Central memory CD4-positive, alpha-beta T cell (primary cell): ENCODE measurements at places on chromosomes 5 and 9.

DNA sequence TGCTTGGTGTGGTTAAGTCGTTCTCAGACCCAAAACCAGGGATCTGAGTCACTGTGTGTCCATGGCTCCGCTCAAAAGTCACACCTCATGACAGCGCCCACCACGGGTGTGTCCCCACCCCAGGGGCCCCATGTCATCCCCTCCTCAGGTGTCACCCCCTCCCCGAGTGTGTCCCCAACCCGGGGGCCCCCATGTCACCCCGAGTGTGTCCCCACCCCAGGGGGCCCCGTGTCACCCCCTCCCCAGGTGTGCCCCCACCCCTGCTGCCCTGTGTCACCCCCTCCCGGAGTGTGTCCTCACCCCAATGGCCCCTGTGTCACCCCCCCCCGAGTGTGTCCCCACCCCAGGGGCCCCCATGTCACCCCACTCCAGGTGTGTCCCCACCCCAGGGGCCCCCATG, 5.1 kb downstream of the LRRC14B start:
- DNase-seq, result no peak

DNA sequence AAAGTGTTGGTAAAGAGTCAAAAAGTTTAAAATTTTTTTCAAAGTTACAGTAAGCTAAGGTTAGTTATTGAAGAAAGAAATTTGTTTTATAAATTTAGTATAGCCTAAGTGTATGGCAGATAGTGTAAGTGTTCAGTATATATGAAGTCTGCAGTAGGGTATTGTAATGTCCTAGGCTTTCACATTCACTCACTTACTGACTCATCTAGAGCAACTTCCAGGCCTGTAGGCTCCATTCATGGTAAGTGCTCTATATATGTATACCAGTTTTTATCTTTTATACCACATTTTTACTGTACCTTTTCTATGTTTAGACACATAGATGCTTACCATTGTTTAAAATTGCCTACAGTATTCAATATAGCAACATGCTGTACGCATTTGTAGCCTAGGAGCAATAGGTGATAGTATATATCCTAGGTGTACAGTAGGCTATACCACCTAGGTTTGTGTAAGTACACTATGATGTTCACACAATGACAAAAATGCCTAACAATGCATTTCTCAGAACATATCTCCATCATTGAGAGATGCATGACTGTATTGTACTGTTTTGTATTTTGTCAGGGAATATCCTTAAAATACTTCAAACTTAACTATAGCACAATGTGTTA, 38.5 kb downstream of the CYSTM1 start:
- no peak for DNase-seq

GRCh38 chr9:31290731-31291130, 1093.7 kb upstream of the ACO1 start:
- no peak for DNase-seq

DNA sequence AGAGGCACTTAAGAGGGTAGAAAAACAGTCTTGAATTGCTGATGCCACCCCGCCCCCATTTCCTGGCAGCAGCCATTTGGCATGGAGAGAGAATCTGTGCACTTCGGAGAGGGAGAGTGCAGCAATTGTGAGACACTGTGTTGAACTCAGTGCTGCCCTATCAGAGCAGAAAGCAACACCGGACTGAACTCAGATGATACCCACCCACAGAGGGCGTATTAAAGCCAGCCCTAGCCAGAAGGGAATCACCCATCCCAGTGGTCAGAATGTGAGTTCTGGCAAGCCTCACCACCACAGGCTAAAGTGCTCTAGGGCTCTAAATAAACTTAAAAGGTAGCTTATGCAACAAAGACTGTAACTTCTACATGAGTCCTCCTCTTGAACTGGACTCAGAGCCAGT, 88.4 kb upstream of the RGS7BP start:
- no peak for DNase-seq

DNA sequence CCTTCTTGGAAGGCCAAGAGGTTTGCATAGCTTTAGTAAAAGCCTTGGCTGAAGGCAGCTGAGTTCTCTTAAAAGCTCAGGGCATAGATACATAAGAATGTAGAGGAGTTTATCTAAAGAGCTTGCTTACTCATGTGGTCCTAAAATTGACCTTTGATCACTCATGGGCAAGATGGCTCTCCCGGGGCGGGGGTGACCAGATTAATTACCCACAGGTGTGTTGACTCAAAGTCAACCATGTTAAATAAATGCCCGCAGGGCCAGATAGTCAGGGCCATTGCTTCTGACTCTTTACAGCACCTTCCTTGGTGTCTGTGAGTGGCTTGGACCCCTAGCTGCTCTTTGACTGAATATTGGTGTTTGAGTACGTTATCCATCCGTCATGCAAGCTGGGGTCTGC, 33.1 kb upstream of the GHR start:
- no peak for DNase-seq

- DNase-seq, result no peak
These were observed 137.6 kb downstream of the ADGRV1 start for GRCh38 chr5:90696153-90696552.

- no peak for DNase-seq
These were observed 138.3 kb downstream of the PBX3 start for GRCh38 chr9:125885405-125886034.

- DNase-seq, result no peak
These were observed 137.4 kb downstream of the PLK2 start for GRCh38 chr5:58322453-58322852.

DNA sequence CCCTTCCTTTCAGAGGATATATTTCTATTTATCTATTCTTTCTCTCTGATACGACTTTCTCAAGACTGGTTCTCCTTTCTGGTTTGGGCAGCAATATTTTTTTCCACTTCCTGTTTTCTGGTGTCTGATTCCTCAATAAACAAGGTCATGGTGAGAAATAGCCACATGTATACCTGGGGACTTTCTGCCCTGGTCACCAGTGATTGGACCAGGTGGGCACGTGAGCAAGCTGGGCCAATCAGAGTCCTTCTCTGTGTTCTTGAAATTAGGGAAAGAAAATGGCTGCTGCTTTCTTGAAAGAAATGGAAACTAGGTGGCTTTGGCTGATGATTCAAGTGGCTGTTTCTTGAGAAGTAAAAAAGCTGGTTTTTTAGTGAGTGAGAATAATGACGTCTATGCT, 18.4 kb upstream of the GSN start:
- no peak for DNase-seq

DNA sequence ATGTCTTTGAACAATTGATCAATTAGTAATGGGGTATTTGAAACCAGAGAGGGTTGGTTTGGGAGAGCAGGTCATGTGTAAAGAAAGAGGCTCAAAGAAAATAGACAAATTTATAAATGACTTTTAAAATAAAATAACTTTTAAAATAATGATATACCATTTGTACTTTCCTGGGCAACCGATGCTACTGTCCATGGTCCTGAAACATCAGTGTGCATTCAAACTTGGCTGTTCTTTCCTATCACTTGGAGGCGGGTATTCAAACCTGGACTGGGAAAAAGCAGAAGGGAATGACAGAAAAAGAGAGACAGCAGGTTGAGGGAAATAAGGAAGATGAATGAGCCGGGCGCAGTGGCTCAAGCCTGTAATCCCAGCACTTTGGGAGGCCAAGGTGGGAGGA, 1446.4 kb upstream of the WWC1 start:
- no peak for DNase-seq

DNA sequence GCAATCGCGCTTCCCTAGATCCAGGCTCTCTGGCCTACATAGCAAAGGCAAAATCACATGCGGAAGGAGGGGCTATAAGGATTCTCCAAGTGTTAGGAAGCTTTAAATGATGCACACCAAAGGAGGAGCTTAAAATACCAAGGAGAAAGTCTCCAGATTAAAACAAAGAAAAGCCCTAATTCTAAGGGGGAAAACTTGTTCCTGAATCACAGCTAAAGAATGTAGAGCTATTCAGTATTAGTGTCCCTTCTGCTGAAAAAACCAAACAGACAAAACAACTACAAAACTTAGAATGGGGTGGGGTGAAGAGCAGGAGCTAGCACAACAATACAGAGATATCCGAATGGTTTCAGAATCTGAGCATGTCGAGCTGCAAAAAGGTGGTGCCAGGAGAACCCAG, 213.7 kb downstream of the DCP2 start:
- DNase-seq, result no peak

DNA sequence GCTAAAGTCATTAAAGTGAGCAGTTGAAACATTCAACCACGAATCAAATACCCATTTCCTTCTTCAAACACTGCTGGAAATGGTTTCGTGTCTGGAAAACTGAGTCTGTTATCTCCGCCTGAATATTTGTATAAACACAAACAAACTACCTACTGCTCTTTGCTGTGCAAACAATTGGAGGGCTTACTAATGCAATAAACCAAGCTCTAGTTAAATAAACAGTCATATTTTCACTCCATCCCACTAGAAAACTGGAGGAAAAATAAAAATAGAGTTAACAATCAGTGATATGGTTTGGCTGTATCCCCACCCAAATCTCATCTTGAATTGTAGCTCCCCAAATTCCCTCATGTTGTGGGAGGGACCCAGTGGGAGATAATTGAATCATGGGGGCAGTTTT, 397.6 kb downstream of the RASEF start:
- DNase-seq, result no peak

DNA sequence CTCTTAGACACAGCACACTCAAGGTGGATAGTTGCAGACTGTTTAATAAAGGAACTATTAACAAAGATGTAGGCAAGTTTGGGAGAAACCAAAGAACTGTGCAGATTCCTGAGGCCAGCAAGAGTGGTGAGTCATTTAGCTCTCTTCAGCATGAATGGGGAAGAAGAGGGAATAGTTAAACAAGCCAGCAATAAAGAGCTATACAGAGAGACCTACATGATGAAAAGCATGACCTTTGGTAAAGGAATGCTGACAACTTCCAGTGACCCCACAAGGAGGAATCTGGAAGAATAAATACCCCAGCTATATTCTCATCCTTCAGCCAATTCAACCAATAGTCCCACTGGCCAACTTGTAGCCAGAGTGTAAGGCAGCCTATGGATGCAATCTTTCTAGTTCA, 706.0 kb upstream of the GRAMD2B start:
- no peak for DNase-seq

DNA sequence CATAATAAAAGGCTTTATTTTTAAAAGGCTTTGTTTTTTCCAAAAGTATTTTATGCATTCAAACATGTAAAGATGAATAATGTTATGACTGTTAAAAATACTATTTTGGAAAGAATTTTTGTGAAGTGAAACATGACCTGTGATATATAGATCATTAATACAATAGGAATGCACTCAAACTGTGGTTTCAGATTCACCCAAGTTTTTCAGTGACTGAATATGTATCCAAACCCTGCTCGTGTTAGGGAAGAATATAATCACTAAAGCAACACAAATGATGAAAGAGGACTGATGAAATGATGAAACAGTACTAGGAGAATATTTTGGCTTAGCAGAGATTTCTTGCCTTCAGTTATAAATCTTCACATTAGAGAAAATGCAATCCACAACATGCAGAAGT, 278.0 kb downstream of the ADAMTS6 start:
- DNase-seq, result no peak

DNA sequence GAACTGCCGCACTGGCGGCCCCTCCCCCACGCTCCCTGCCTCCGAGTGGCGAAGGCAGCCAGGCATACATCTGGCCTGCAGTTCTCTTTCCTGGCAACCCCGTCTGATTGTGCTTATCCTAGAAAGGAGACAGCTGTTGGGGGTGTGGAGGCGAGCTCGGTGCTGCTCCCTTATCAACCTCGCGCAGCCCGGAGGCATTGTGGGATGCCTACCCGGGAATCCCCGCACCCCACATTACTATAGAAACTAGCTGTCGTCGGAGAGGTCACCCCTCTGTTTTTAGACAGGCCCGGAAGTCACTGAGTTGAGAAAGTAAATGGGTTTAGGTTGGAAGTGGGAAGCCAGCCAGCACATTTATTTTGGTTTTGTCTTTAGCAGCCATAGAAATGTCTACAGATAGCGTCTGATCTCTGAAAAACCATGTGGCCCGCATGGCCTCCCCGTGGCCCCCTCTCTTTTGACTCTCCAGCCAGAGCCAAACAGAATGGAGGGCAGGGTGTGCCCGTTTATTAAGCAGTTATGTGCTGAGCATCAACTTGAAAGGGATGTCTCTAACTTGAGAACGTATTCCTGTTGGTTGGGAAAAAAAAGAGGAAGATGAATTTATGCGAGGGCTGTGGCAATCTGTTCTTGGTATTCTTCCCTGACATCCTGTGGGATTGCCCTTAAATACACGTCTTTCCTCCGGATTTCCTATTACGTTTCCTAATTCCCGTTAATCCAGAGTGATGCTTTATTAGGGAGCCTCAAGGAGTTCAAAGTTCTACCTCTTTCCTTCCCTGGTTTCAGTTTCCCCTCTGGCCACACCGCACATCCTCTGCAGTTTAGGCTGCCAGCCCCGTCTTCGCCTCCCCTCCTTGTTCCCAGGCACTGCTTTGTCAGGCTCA, 3.9 kb downstream of the STC2 start:
- no peak for DNase-seq

DNA sequence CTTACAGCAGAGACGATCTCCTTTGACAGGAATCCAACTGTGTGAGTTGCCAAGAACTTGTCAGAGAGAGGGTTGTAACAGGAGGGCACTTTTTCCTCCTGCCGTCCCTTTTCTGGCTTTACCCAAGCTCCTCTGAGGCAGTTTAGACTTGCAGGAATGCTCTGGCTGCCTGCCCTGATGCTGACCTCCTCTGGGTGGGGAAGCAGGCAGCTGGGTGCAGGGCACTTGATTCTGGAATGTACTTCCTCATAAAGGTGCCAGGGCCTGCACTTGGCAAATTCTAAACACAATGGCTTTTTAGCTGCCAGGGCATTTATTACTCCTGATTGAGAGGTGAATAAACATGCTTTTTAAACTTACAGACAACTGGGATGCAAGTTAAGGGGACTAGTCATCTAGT, 190.4 kb downstream of the EPB41L4A start:
- no peak for DNase-seq

GRCh38 chr5:163339148-163339547, 98.2 kb upstream of the CCNG1 start:
- DNase-seq, result no peak

- no peak for DNase-seq
These were observed 19.0 kb downstream of the NACC2 start for GRCh38 chr9:136075881-136076678.

DNA sequence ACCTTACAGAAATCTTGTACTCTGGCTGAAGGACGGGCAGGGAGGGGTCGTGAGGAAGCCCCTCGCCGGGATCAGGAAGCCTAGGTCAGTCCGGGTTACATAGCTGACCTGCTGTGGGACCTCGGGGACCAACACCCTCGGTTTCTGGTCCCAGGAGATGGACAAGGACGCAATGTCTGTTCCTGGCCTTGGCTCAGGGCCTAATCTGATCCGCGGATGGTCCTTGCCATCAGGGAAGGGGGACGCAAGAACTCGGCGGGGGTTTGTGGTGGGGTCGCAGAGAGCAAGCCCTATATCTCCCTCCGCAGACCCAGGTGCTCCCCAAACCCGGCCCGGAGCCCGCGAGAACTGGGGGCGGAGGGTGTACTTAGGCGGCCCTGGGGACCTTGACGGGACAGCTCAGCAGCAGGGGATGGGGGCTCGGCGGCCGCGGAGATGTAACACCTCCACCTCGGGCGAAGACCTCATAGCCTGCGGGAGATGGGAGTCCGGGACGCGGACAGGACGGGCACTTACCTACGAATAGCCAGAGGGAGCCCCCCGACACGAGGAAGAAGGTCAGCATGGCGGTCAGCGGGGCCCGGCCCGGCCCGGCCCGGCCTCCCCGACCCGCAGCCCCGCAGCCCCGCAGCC, 353 bp downstream of the ACSL6 start:
- DNase-seq, result no peak

GRCh38 chr9:89225991-89226471, 47.4 kb upstream of the SHC3 start:
- no peak for DNase-seq

GRCh38 chr9:124303762-124304161, 46.0 kb downstream of the NEK6 start:
- DNase-seq, result no peak
